ENCODE measurements at places on chromosomes 5 and 9.

GRCh38 chr9:91285729-91286353 is 75.9 kb downstream of the AUH start:
- DNase-seq, result no peak

- DNase-seq, result peak; percentile 49
These were observed 3.7 kb downstream of the GALNT12 start for GRCh38 chr9:98811051-98811650.

- no peak for DNase-seq
These were observed 61.9 kb downstream of the FAM78A start for GRCh38 chr9:131214286-131214856.

DNA sequence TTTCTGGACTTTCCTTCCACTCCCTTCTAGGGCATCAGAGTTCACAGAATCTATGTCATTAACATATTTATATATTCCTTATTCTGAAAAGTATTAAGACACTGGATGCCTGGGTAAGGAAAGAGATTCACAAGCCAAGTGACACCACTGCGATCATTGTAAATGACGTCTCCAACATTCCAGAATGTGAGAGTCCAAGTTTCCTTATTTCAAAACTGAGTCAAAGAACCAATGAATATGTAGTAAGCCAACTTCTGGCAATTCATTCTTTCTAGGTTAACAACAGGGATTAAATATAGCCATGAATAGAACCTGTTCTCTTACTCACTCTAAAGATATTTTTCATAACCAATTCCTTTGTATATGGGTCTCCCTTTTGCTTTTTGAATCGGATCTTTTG is 18.1 kb downstream of the RAI14 start:
- peak; percentile 47 for DNase-seq
